ENCODE measurements at places on chromosomes 7 and 10.

DNA sequence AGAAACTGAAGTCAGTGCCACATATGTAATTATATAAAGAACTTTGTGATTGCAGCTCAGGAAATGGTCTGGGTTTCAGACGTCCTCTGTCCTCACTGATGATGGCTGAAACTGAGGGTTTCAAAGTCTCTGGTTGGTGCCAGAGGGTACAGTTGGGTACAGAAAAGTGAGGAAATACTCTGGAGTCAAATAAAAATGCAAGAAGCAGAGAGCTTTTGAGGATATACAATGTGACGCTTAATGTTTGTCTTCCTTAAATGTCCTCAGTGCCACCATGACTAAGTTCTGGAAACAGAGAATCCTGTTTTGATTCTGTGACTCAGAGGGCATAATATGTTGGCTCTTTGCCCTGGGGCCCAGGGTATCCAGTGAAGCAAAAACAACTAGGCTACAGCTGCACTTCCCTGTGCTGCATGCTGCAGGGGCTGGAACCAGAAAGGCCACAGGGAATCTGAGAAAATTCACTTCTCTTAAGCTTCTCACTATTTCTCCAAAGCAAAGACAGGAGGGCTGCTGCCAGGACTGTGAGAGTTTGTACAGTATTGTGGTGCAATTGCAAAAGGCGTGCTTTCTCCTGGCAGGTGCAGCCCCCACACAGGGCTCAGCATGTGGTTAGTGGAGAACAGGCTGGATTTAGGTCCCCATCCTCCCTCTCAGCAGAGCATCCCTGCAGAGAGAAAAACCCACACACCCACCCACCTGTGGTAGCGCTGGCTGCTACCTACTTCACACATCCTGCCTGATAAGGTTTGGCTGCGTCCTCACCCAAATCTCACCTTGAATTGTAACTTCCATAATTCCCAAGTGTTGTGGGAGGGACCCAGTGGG is 169.5 kb upstream of the SVIL start:
- DNase-seq: no peak

GRCh38 chr7:95883217-95883616 is 110.9 kb downstream of the DYNC1I1 start:
- no peak for DNase-seq

- no peak for DNase-seq
Measured at GRCh38 chr7:147567043-147567442, 1023.5 kb upstream of the C7orf33 start.

DNA sequence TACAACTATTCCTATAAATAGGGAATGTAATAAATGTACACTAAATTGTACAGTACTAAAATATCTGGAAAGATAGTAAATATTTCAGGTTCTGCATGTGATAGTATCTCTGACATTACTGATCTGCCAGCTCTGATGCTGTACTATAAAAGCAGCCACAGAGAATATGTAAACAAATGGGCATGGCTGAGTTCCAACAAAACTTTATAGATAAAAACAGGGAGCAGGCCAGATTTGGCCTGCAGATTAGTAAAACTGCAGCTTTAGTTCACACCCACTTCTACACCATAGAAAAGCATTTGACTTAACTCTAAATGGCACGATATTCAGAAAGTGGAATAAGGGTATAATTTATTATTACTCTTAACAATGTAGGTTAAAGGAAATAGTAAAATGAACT is 18.8 kb upstream of the TLL2 start:
- no peak for DNase-seq

- no peak for DNase-seq
Measured at GRCh38 chr7:139422126-139422525, 61.3 kb downstream of the KLRG2 start.

DNA sequence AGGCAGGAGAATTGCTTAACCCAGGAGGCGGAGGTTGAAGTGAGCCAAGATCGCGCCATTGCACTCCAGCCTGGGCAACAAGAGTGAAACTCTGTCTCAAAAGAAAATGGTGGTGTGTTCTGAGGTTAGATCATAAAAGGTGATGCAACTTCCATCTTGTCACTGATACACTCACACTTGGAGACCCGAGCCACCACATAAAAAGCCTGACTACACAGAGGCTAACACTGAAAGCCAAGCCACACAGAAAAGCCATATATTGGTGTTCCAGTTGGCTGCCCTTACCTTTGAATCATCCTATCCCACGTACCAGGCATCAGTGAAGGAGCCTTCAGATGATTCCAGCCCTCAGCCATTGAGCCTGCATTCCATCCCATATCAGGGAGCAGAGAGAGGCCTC is 4.0 kb downstream of the MORN4 start:
- no peak for DNase-seq
